Fibroblast of skin of left biceps (primary cell): ENCODE measurements at places on chromosomes 5 and 9.

GRCh38 chr9:127224178-127224882, 40.2 kb upstream of the GARNL3 start:
- DNase-seq: peak; percentile 45

DNA sequence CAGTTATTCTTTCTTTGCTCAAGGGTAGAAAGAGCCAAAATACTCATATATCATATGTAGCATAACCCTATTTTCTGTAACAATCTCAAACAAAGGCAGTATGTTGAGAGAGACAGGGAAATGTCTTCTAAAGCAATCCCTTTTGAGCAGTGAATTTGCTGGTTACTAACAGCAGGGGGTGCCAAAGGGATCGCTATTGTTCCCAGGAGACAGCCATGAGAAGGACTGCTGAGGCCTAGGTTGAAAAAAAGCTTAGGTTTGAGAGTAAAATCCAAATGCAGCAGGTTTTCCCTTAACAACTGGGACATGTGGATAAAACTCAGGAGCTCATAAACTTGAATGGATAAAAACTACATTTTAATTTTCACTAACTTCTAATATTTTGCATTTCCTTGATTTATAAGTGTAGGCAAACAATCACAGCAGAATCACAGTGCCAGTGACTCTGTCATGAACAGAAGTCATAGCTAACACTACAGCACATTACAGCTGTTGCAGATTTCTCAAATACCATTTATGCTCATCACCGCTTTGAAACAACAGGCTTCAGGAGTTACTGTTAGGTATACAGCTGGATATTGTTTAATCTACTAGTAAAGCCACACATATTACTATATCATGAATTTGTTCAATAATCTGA, 148.4 kb downstream of the MAPKAP1 start:
- peak; percentile 48 for DNase-seq

DNA sequence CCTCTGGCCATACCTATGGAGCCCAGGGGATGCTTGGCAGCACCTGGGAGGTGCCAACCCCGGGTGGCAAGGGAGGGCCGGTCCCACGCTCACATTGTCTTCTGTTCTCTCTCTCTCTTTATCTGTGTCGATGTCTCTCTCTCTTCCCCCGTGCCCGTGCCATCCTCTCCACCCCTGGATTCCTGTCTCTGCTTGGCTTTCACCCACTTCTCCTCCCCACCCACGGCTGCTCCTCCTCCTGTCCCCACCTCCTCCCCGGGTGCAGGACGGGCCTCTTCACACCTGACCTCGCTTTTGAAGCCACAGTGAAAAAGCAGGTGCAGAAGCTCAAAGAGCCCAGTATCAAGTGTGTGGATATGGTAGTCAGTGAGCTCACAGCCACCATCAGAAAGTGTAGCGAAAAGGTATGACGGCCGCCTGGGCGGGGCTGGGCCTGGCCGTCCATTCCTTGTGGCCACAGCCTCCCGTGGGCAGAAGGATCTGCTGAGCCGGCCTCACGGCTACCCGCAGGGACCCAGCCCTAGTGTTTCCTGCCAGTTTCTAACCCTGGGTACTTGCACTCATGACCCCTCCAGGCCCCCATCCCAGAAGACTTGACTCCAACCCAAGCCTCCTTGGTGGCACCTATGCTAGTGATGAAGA, 22.7 kb downstream of the DNM1 start:
- DNase-seq: no peak

DNA sequence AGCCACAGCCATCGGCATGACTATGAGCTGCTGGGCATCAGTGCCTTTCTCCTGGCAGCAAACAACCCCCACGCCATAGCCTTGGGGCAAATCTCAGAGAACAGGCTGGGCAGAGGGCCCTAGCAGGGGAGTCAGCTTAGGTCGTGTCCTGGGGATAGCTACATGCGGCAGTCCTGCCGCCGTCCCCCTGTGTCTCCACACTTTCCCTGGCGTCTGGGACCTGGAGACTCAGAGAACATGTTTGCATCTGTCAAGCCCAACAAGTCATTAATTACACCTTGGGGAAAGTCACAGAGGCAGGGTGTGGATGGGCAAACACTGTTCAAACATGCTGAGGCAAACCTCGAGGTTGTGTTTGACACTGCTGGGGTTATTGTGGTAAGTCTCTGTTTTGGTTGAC, 123.6 kb downstream of the C5orf15 start:
- no peak for DNase-seq

DNA sequence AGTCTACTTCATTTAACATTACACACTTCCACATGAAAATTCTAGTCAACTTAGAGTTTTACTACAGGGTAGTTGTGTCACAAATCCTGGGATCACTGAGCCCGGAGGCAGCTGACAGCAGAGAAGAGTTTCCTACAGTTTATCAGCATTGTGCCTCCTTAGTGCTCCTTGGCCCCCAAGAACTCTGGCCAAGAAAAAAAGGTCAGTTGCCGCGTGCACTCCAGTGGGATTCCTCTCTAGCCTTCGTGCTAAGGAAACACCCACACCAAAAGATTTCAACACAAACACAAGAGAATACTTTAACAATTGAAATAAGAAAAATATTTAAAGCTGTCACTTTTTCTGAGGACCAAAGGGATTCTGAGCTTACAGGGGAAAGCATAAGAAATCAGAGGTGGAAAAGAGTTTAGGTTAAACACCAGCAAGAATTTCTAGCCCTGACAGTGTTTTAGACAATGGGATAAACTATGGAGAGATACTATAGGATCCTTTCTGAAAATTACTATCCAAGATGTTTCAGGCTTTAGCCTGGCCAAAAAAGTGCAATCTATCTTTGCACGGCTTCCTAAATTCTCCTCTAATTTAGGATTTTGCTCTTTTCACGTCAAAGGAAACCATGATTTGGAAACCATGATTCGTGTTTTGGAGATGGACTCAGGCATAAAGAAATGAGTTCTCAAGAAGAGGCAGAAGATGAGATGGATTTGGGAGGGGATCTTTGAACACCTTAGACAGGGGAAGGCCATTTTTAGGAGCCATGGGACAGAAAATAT, 606.8 kb downstream of the RAB3C start:
- DNase-seq: no peak

- no peak for DNase-seq
Measured at GRCh38 chr9:101639785-101640665, 45.3 kb upstream of the PPP3R2 start.

GRCh38 chr9:83299571-83299970, 236.6 kb upstream of the RASEF start:
- DNase-seq: no peak

DNA sequence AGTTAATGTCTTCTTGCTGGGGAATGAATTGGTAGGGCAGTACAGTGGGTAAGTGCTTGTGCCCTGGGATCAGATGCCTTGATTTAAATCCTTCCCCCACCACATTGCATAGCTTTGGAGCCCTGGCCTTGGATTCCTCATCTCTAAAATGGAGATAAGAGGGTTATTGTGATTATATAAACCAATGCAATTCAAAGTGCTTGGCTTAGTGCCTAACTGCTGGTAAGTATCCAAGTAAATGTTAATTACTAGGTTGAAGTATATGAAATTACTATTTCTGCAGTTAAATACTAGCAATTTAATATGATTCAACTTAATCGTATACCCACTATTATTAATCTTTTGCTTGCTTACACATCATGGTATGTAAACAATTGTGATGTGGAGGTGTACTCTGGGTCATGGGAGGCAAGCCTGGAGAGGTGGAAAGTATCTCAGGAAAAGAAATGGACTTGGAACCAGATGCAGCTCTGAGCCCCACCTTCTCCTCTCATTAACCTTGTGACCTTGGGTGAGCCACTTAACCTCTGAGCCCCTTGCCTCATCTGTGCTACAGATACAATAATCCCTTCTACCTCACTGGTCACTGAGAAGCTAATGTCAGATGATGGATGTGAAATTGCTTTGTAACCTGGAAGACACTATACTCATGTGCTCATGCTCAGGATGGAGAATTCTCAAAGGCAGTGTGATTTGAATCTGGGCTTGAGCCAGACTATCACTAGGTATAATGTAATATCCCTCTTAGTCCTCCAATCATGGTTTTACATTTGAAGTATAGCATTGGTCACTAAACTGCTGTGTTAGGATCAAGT, 23.8 kb downstream of the NEUROG1 start:
- no peak for DNase-seq

- peak; percentile 51 for DNase-seq
Measured at GRCh38 chr5:66661149-66661548, 65.0 kb downstream of the MAST4 start.

DNA sequence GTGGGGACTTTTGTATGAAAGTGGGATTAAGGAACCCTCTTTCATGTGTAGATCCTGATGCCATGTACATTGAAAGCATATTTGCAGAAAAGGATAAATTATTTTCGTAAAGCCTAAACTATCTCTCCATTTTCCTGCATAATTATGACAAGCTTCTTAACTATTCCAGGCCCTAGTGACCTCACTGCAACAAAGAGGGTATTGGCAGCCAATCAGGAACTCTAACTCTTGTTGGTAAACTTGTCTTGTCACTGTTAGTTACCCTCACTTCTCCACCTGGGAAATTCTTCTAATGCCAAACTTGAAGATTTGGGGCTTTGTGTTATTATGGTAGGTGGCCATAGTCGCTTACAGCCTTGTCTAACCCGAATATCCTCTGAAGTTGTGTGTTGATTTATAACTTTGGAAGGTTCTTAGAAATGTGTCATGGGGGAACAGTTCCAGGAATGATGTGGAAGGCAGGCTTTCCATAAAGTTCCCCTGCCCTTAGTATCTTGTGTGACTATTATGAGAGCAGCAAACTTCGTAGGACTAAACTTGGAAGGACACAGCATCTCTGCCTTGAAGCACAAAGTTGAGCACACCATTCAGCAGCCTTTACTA, 52.5 kb downstream of the IQGAP2 start:
- no peak for DNase-seq

GRCh38 chr5:154630410-154630809, 124.8 kb upstream of the LARP1 start:
- no peak for DNase-seq

- DNase-seq: no peak
Measured at GRCh38 chr9:95102001-95102433, 215.5 kb downstream of the FANCC start.

GRCh38 chr9:82410866-82411265, 422.3 kb downstream of the SPATA31D1 start:
- no peak for DNase-seq
